ENCODE measurements at places on chromosomes 11 and 22.

- no peak for DNase-seq
Measured at GRCh38 chr11:134497586-134497985, 85.5 kb upstream of the B3GAT1 start.

DNA sequence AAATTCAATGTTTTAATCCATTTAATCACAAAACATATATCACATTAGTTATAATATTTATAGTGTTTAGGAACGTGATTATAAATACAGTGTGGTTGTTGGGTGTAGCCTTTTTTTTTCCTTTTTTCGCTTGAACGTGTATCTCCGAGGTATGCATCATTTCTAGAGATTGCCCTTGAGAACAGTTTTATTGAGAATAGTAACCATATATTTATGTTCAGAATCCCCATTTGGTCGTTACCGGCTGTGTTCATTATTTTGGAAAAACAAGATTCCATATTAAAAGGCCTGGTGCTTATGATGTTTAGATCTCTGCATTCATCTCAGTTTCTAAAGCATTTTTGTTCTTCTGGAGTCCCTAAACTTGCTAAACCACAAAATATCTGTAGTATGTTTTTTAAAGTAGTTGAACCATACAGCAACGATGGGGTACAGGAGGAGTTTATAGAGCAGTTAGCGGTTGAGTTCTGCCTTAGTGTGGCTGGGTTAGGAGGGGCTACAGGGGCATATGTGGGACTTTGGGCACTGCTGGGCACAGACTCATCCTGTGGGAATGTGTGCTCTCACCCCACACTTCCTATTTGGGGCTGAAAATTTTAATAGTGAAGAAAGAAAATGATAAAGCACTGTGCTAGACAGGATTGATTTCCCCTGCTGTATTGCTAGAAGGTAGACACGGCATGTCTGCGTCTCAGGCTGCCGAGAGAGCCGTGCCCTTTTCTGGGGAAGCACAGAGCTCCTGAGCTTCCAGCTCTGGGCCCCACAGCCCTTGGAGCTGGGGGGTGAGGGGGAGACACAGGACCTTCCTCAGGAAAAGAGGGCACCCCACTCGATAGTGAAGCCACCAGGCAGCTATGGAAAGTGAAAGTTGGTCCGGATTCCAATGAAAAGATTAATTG lies 81.5 kb upstream of the PPARA start:
- DNase-seq, result no peak

DNA sequence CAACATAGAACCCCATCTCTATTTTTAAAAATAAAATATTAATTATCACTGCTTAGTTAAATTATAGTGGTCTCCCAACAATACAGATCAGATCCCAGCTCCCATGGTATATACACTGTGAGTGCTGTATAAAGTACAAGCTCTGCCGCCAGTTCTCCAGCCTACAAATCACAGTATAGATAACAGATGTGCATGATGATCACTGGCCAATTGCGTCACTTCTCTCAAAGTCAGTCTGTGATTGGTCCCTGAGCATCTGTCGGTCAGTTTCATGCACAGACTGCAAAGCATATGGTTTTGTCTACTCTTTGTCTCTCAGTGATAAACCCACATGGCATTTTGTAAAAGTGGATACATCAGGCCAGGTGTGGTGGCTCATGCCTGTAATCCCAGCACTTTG lies 15.7 kb downstream of the PPARA start:
- DNase-seq, result no peak

DNA sequence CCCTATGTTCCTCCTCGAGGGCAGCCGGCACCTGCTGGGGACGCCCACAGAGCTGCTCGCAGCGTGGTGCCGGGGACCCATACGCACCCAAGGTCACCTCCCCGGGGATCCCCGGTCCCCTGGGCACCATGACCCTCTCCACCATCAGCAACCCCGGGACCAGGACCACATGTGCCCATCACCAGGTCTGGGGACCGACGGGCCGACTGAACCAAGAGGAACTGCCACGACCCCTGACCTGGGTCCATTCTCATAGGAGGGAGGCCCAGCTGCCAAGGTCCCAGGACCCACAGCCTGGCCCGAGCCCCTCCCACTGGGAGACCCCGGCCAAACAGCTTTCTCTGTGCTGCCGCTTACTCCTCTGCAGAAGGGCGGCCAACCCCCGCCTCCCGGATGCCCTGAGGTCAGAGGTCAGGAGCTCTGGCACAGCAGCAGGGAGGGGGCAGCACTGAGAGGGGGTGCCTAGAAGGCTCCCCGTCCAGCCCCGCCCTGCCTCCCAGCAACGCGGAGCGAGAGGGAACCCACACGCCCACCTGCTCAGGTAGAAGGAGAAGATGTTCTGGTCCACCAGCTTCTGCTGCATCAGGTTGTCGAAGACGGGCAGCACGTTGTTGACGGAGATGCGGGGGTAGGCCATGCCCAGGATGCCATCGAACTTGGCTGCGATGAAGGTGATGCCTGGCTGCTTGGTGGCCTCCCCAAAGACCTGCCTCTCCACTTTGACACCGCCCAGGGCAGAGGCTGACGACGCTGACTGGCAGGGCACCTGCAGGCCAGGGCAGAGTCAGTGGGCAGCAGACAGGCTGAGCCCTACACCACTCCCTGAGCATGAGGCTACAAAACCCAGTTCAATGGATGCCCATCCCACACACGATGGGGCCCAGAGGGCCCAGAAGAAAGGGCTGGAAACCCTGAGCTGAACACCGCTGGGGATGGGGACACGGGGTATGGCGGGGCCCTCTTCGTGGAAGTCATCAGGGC lies 6.6 kb downstream of the CTSD start:
- DNase-seq, result no peak

DNA sequence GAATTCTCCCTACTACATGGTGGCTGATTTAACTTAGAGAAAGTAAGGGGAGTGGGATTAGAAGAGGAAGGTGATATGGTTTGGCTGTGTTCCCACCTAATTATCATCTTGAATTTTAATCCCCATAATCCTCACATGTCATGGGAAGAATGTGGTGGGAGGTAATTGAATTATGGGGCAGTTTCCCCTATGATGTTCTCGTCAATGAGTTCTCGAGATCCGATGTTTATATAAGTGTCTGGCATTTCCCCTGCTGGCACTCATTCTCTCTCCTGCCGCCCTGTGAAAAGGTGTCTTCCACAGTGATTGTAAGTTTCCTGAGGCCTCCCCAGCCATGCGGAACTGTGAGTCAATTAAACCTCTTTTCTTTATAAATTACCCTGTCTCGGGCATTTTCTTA lies 169.3 kb downstream of the CASP12 start:
- DNase-seq, result no peak

GRCh38 chr22:29707010-29707409 lies 12.8 kb upstream of the CABP7 start:
- no peak for DNase-seq

GRCh38 chr11:104060004-104060794 lies 23.8 kb downstream of the DDI1 start:
- DNase-seq, result no peak

DNA sequence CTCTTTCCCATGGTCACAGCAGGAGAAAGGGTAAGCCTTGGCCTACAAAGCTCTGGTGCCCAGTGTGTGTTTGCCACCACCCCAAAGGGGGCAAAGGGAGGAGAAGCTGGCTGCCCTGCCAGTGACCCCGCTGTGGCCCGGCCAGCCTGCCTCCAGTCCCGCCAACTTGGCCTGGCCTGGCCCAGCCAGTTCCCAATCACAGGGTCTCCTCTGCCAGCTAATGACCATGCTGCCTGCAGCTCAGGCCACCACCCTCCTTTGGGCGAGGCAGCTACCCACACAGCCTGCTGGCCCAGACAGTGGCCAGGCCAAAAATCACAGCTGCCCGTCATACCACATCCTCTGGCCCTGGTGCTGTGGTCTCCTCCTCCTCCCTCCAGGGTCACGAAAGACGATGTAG lies 5.1 kb downstream of the GDPD5 start:
- DNase-seq, result no peak

DNA sequence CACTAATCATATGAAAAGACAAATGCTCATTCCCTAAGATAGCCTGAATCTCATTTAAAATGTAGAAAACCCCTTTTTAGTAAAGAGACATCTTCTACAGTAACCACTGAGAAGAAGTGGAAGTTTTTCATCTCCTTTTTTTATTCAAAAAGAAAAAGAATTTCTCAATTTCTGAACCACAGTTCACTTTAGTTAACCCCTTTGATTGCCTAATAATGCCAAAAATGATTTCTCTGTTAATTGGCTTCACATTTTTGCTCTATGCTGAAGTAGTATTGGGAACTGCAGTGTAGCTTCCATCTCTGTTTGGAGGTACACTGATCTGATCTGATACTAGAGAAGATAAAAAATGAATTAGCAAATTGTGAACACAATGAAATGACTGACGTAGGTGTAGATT lies 58.3 kb downstream of the CD44 start:
- DNase-seq, result no peak

DNA sequence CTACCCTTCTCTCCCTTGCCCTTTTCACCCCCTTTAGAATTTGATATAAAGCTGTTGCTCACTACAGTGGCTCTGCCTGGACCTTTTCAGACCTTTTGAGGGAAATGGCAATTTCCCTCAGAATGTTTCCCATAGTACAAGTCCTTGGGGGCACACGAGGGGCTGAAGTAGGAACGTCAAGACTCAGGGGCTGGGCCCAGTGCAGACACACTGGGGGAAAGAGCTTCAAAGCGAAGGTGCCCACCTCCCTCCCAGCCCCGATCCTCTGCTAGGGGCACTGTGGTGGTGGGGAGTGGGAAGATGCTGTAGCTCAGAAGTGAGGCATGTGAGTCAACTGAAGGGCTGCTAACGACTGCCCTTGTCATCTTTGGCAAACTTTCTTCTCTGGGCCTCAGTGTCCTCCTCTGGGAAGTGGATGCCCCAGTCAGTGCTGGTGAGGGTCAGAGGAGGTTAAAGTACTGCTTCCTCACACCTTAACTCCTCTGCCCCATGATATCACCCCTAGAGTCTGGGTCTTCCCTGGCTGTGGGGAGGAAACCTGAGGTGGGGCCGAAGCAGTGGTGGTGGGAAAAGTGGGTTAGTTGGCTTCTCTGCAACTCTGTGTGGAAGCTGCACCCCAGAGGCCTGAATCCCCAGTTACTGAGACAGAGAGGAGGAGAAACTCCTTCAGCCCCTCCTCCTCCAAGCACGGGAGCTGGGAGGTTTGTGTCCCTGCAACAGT lies 425.3 kb upstream of the B3GAT1 start:
- no peak for DNase-seq

DNA sequence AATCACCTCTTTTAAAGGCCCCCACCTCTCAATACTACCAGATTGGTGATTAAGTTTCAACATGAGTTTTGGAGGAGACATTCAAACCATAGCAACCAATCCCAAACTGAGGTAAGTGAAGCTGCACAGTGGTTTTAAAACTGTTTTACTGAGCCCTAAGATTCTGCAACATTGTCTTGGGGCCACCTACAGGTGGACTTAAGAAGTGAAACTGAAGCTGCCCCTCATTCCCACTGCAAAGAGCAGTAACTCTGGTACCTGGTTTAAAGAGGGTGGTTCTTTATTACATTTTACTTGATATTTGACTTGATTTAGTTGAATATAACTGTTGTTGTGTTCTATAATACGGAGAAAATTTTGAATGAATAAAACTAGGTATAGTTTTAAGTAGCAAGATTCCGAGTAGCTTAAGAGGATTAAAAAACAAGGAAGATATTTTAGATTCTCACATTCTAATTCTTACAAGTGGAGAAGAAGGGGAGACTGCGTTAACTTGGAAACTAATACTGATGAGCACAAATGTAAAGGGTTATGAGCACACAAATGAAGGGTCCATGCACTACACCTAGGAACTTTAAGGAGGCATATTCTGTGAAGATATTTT lies 26.7 kb downstream of the SYT9 start:
- peak; percentile 4 for DNase-seq

DNA sequence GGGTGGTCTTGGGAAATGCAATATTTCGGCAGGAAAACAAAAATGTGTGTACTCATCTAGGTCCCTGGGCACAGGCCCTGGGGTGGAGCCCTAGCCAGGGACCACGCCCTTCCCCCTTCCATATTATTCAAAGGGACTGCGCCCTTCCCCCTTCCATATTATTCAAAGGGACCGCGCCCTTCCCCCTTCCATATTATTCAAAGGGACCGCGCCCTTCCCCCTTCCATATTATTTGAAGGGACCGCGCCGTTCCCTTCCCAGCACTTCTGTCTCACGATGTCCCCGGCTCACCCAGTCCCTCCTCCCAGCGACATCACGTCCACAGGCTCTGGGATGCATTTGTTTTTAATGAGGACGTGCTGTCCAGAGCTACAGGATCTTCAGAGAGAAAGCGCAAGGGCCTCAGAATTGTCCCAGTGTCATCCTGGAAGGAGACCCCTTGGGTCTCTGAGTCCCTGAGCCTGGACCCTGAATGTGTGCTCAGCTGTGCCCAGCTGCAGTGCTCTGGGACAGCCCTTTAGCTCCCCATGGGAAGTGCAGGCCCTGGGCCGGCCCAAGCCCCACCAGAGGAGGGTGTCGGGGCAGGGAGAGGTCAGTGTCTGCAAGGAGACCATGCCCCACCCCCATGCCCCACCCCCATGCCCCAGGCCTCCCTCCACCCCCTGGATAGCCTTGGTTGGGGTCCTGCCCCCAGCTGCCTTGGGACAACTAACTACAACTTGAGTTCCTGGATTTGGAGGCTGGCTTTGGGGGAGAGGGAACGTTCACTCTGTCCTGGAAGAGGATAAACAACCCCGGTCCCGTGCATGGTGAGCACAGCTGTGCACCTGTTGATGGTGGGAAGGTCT lies 810.0 kb downstream of the BRD1 start:
- DNase-seq, result no peak

DNA sequence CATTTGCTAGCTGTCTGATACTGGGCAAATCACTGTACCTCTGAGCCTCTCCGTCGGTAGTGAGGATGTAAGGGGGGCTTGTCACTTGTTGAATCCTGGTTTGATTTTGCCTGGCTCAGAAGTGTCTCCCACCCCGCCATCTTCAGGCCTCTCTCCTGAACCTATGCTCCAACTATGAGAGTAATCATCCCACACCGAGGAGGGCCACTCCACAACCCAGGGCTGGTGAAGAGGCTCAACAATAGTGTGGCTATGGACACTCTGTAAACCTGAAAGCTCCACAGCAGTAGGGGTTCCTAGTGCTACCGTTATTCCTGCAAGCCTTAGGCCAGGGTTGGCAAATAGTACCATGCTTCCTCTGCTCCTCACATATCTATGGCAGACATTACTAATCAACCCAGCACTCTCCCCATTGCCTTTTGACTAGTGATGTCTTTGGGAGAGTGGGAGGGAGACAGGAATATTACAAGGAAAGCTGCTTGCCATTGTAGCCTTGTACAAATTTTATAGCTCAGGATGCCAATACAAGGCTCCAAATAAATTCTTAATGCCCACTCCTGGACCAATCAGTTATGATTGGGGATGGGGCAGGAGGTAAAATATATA lies 134.0 kb upstream of the TEAD1 start:
- no peak for DNase-seq

- no peak for DNase-seq
Measured at GRCh38 chr22:46764140-46764680, 1.8 kb downstream of the TBC1D22A start.

DNA sequence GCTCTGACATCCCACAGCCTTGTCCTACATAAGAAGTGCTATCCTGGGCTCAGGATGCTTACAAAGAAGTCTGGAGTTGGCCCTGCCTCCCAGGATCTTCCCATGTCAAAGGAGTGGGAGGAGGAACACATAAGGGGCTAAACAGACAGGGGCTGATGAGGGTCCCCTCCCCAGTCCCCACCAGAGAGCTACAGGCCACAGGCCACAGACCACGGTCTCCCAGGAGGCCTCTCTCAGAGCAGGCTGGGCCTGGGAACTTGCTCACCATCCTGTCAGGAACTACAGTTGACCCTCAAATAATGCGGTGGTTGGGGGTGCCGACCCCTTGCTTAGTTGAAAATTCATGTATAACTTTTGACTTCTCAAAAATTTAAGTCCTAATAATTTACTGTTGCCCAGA lies 315.5 kb downstream of the NTM start:
- no peak for DNase-seq
